ENCODE measurements at places on chromosomes 7 and 10.

GRCh38 chr10:118516716-118517115, 78.7 kb downstream of the PRLHR start:
- no peak for DNase-seq

DNA sequence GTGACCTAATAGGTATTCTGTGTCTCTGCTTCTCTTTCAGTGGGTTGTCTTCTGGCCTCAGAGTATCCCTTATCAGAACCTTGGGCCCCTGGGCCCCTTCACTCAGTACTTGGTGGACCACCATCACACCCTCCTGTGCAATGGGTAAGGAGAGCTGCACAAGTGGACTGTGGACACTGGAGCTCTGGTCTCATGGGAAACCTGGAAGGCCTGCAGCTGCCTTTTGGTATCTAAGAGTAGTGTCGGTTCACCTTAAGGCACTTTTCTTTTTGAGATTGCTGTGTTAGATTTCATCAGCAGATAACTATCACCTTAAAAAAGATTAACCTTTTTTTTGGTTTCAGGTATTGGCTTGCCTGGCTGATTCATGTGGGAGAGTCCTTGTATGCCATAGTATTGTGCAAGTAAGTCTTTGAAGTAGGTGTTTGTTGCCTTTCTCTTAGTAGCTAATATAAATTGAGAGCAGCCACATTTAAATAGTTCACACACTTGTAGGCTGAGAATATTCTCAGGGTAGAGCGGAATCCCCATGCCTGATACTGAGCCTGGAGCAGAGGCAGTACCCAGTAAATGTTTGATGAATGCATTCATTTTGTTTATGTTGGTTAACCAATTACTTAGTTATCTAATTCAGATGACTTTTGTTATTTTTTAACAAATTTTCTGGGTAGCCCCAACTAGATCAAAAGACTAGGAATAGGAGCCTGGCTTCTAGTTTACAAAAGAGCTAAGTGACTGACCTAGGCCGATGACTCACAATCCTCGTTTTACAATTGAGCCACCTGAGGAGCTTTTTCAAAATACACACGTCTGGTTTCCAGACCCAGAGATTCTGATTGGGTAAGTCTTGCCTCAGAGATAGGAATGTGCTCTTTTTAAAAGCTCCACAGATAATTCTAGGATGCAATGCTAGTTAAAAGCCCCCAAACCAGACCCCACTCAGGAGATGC, 3.6 kb downstream of the TMEM254 start:
- peak; percentile 71 for DNase-seq

DNA sequence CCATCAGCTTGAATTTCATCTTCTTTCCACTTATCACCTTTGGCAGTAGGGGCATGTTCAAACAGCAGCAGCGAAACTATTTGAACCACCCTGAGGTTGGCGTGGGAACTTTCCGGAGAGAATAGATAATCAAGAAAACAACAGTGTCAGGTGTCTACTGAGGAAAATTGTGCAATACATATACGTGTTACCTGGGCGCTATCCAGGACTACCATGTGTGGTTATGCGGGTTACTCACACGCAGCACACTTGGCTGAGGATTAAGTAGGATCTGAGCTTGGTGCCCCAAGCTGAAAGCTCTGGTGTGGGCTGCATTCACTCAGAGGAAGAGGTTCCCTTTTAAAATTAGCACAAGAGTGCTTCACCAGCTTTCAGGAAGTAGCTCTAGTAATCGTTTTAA, 8.8 kb upstream of the ABI1 start:
- peak; percentile 71 for DNase-seq

- no peak for DNase-seq
These were observed 41.3 kb downstream of the LDB3 start for GRCh38 chr10:86709396-86710185.

- DNase-seq = no peak
These were observed 42.7 kb upstream of the CHST3 start for GRCh38 chr10:71921324-71922027.

DNA sequence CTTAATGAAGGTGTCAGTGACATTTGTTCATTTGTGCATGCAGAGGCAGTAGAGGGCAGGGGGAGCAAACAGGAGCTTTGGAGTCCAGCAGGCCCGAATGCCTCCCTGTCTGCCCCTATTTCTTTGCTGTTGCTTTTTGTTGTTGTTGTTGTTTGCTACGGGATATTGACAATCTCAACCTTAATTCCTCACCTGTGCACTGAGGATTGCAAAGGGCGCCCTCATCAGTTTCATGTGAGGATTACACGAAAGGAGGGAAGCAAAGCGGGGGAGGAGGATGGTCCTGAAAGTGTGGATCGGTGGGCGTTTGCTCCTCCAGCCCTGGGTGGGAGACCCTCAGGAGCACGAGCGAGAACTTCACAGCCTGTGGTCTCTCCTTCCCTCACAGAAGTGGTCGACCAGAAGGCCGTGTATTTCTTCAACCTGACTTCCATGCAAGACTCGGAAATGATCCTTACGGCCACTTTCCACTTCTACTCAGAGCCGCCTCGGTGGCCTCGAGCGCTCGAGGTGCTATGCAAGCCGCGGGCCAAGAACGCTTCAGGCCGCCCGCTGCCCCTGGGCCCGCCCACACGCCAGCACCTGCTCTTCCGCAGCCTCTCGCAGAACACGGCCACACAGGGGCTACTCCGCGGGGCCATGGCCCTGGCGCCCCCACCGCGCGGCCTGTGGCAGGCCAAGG, 9.6 kb downstream of the GDF10 start:
- DNase-seq = no peak

GRCh38 chr10:24952143-24952706, at the start of gene PRTFDC1:
TSS of gene PRTFDC1 (minus strand) at chr10:24952606. CDS start at chr10:24952575, 31 bp downstream.
- peak; percentile 21 for DNase-seq

GRCh38 chr7:128022631-128023532, 8.4 kb downstream of the LRRC4 start:
- no peak for DNase-seq

GRCh38 chr7:84138411-84138810, 56.2 kb downstream of the SEMA3A start:
- DNase-seq = no peak

DNA sequence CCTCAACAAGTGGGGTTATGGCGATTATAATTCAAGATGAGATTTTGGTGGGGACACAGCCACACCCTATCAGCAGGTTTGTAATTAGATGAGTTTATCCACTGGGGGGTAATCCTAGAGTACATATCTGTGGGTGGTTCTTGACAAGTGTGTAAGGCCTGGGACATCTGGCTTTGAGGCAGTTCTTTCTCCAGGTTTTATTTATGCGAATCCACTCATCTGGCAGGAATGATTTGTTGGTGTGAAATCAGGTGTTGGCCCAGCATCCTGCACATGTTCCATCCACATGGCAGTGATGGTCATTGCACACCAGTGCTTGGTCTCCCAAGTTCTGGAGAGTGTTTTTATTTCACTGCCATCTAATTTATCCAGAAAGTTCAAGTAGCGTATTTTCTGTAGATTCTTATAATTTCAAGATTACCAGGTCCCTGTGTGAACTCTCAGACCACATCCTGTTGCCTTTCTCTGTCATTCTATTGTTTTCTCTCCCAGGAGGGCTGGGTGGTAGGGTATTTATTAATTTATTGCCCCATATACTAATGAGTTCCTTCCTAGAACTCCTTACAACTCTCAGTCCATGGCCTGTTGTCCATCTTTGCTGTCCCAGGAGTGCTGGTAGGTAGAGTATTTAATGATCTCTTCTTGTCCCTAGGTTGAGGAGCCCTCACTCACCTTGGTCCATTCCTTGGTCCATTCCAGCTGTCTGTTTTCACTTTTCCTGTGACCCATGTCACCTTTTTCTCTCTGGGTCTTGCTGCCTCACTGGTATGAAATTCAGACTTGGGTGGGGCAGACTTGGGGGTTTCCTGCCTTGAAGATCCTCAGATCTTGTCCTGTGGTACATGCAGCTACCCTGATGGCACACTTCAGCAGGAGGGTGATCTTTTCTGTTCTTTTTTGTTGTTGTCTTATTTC, 10.4 kb downstream of the RALA start:
- DNase-seq = no peak

DNA sequence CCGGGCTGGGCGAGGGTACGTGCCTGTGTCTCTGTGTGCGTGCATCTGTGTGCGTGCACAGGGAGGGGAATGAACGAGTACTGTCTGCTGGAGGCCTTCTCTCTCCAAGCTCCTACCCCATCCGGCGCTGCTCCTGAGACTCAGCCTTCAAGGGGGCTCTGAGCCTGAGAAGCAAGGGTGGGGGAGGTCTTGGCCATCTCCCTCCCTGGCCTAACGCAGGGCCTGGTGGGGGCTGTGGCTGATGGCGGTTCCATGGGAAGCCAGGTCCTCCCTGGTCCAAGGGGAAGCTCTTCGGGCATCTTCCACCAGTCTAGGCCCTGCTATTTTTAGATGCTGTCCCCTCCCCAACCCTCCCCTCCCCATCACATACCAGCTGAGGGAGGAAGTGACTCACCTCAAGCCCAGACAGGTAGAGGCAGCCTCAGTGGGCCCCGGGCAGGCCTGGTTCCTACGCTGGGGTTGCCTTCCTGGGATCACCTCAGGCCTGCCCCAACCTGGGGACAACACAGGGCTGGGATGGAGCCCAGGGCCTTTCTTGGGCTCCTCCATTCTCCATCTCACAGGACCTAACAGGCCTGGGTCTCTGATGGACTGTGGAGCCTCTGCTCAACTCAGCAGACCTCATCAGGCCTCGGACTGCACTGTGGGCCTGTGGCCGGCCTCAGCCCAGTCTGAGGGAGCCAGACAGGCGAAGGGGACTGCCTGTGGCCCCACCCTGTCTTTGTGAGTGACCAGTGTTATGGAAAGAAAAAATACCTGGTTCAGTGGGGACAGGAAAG, 32.2 kb downstream of the DNAJB12 start:
- DNase-seq = peak; percentile 53

GRCh38 chr10:112687647-112688046, 240.6 kb downstream of the VTI1A start:
- DNase-seq = no peak

- DNase-seq = no peak
These were observed 511.8 kb downstream of the GFRA1 start for GRCh38 chr10:115761166-115761565.

DNA sequence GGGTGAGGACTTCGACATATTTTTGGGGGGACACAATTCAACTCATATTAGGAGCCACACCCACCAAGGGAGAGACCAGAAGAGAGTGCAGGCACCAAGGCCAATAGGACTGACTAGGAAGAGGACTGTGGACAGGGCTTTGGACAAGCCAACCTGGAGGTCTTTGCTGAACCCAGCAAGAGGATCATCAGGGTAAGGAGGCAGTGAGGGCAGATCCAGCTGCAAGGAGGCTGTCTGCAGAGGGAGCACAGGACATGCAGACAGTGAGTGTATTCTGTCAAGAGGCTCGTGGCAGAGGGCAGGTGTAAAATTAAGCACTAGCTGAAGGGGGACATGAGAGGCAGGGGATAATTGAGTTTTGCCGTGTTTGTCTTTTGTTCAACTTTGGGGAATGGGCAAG, 83.4 kb upstream of the MGMT start:
- DNase-seq = no peak

DNA sequence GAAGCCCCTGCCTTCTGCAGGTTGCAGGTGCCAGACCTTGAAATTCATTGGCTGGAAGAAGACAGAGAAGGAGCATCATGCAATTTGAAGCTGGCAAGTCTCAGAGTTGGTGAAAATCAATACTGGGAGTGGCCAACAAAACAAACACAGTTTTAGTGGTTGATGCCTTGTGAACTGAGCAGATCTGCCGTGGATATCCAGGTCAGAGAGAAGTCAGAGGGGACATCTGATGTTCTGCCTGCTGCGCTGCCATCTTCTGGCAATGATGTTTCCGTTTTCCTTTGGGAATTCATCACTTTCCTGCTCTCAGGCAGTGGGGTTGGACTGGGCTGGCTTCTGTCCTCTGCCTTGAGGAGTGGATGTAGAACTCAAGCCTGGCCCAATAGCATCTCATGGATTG, 132.0 kb downstream of the RPS24 start:
- no peak for DNase-seq

- no peak for DNase-seq
These were observed 66.4 kb upstream of the ARHGAP21 start for GRCh38 chr10:24790073-24790472.

DNA sequence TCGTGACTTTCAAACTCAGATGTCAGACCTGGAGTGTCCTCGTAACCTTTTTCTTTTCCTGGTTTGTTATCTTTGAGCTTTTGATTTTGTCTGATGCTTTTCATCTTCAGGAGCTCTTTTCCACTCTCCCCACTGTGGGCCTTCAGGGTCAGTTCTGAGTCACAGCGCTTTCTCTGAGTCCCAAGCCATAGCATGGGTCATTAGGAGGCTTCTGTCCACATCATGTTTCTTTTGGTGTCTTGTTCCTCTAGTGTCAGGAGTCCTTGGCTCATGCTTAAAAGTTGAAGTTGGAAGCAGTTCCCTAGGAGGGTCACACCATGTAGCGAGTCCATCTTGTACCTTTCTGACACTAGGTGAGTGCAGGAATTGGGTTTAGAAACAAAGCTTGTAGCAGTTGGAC, 40.3 kb downstream of the DAGLB start:
- DNase-seq = no peak

- no peak for DNase-seq
These were observed 866.3 kb downstream of the ANKRD7 start for GRCh38 chr7:119090851-119091250.

DNA sequence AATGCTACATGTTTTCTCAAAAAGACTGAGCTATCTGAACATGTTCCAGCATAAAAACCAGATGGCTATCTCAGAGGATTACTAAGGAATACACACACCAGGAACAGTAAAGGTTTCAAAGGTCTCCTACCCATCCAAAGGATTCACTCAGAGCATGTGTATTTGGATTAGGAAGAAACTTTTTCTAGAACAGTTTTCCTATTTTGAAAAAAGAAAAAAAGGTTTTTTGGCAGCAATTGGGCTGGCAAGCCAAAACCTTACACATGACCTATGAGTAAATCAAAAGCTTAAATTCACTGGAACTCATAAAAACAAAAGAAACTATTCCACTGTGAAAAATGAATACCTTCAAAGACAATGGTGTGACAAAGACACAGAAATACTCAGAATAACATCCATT, 9.6 kb downstream of the TPK1 start:
- DNase-seq = no peak

- DNase-seq = no peak
These were observed 6.1 kb downstream of the ZNF789 start for GRCh38 chr7:99478464-99479440.
